ENCODE measurements at places on chromosomes 6 and 20. TPM values are rescaled to one million over a fixed set of nuclear protein-coding genes. Genes with fewer than 3 reads are reported as not detected.

C20orf141 gene
- total RNA-seq: not detected

PKIB gene
- 0.27 TPM for total RNA-seq

DNA sequence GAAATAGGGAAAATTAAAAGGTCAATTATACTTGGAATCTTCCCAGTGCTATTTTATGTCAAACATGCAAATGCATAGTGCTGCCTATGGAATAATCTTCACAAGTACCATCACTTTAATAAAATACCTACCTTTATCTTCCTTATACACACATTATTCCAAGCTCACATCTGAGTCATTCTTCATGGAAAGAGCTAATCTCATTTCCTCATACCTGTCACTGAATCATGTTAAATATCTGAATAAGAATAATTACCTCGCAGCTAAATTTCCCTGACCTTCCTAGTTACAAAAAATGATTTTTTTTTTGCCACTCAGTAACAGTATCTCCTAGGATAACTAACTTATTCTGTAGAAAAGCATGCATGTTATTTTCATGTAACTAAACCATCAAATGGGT lies 661.4 kb upstream of the HS3ST5 start:
- no peaks in the 10 kb centered on the region for H3K36me3 ChIP-seq

- H3K4me3 ChIP-seq: no peak overlapping the region
- H3K27me3 ChIP-seq: no peaks in the 10 kb centered on the region
- no peaks in the 10 kb centered on the region for H3K36me3 ChIP-seq
- H3K27ac ChIP-seq: no peak overlapping the region
- H3K4me1 ChIP-seq: no peaks in the 10 kb centered on the region
Observed at GRCh38 chr6:84976526-84977362, 212.3 kb upstream of the TBX18 start.

DNA sequence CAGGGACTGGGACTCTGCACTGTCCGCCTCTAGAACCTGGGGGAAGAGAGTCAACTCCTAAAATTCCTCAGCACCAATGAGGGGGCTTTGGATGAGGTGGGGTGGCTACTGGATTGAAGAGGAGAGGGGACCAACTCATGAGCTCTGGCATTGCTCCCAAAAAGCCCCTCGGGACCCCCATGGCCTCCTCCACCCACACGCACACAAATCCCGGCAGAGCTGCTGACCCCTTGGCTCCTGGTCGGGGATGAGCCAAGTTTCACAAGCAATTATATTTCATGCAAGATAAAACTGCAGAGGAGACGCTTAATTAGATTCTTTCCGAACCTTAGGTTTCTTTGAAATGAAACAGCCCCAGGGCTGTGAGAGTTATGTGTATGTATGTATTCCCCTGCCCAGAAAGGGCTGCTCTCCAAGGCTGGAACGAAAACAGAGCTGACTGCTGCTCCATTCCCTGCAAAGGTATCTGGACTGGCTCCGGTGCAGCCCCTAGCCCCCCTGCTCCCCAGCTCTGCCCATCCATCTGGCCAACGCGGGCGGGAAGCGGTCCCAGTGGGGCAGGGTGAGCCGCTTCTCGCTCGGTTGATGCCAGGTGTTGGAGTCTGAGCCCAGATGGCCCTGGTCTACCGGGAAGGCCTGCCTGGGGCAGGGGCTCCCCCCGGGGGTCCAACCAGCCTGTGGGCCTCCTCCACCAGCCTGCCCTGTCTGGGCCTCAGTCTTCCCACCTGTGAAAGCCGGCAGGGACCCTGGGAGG lies 46.8 kb upstream of the STX16 start:
- H3K36me3 ChIP-seq: no peaks in the 10 kb centered on the region
- H3K27ac ChIP-seq: peak overlapping the region; percentile 50
- H3K27me3 ChIP-seq: no peaks in the 10 kb centered on the region
- no peaks in the 10 kb centered on the region for H3K4me1 ChIP-seq
- no peak overlapping the region for H3K4me3 ChIP-seq

- DNase-seq: no peak
- H3K4me1 ChIP-seq: no peaks in the 10 kb centered on the region
- H3K27ac ChIP-seq: no peak overlapping the region
- no peak overlapping the region for H3K4me3 ChIP-seq
- H3K27me3 ChIP-seq: no peaks in the 10 kb centered on the region
Observed at GRCh38 chr6:166718516-166718915, 91.5 kb upstream of the RPS6KA2 start.

DNA sequence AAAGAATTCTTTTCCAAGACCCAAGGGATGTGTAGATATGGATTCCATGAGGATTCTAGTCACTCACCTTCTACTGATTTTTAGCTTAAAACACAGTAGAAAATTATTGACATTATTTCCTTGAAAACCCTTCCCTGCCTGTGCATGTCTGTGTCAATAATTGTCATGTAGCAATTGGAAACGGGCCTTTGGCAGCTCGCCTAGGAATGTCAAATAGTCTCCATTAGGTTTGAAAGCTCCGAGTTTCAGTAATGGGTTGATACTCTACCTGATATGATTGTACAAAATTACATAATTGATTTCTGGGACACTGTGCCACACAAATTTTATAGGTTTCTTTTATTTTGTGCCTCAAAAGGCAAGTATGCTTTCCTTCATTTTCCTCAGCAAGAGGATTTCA lies 515.2 kb upstream of the ARID1B start:
- no peak for DNase-seq
- no peak overlapping the region for H3K27ac ChIP-seq
- no peaks in the 10 kb centered on the region for H3K4me1 ChIP-seq
- no peaks in the 10 kb centered on the region for H3K27me3 ChIP-seq

DNA sequence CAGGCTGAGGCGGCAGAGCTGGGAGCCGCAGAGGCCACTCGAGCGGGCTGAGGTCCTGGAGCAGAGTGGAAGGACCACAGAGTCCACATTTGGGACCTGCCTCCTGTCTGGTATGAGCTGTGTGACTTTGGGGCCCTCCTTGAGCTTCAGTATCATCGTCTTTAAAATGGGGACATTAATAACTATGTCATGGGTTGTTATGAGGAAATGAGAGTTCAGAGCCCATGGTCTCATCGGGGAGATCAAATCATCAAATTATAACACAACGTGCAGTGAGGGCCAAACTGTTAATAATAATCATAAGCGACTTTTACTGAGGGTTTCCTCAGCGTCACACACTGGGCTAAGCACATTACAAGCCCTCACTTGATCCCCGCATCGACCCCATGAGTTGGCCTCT lies 49.9 kb upstream of the CCDC167 start:
- no peak overlapping the region for H3K27ac ChIP-seq
- DNase-seq: no peak
- no peaks in the 10 kb centered on the region for H3K4me1 ChIP-seq

MCHR2 gene
- total RNA-seq: not detected

GRCh38 chr20:4808872-4809271 lies 87.2 kb downstream of the PRND start:
- no peak overlapping the region for H3K4me3 ChIP-seq
- no peak for DNase-seq
- no peaks in the 10 kb centered on the region for H3K36me3 ChIP-seq
- no peaks in the 10 kb centered on the region for H3K27me3 ChIP-seq
- H3K4me1 ChIP-seq: peaks cover 2% of the 10 kb centered on the region

GRCh38 chr6:22357724-22358189 lies 60.9 kb upstream of the PRL start:
- no peaks in the 10 kb centered on the region for H3K27me3 ChIP-seq
- H3K4me3 ChIP-seq: no peak overlapping the region
- DNase-seq: no peak
- no peaks in the 10 kb centered on the region for H3K36me3 ChIP-seq
